ENCODE measurements at places on chromosomes 6 and 20.

- DNase-seq, result peak; percentile 56
Observed at GRCh38 chr6:133610227-133610840, 278.6 kb upstream of the TCF21 start.

DNA sequence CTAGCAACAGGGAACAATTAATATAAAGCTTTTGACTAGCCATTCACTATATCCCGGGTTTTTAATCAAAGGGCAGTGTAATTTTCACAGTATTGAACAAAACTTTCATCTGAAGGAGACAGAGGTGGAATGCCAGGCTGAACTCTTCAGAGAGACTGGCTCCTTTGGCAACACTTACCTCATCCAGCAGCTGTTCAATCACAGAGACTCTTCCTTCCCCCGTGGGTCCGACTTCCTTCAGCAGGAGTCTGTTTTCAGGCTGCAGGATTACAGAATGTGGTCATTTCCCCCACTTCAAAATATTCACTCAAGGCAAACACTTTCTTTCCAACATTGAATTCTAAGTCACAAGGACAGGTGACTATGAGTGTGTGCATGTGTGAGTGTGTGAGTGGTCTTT, 76.6 kb downstream of the DZANK1 start:
- no peak for DNase-seq

DNA sequence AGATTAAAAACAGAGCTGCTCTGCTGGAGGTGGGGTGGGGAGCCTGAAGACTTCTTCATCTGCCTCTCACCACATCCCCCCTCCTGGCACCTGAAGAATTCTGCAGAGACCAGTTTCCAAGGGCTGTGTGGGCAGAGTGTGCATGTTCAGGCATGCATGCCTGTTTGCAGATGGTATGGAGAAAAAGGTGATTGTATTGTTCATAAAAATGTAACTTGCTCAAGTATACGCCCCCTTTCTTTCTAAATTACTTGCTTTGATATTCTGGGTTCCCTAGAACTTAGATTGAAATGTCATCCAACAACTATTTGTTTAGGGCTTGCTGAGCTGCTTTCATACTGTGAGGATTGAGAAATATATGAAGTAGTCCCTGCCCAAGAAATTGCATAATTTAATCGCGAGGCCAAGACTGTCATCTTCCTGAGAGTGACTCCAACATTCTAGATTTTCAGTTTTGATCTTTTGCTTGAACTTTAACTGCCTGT, 83.6 kb downstream of the LCA5 start:
- DNase-seq, result no peak

GRCh38 chr6:21912151-21912832, 318.7 kb downstream of the SOX4 start:
- no peak for DNase-seq

- no peak for DNase-seq
Observed at GRCh38 chr6:39998126-39998525, 63.9 kb upstream of the MOCS1 start.

GRCh38 chr20:21344206-21344900, 41.2 kb downstream of the XRN2 start:
- no peak for DNase-seq

- DNase-seq, result no peak
Observed at GRCh38 chr6:69801225-69801624, 4.4 kb upstream of the LMBRD1 start.

GRCh38 chr6:75098709-75099108, 107.1 kb downstream of the COL12A1 start:
- peak; percentile 98 for DNase-seq

GRCh38 chr20:40497899-40498691, 190.9 kb downstream of the MAFB start:
- DNase-seq, result no peak

DNA sequence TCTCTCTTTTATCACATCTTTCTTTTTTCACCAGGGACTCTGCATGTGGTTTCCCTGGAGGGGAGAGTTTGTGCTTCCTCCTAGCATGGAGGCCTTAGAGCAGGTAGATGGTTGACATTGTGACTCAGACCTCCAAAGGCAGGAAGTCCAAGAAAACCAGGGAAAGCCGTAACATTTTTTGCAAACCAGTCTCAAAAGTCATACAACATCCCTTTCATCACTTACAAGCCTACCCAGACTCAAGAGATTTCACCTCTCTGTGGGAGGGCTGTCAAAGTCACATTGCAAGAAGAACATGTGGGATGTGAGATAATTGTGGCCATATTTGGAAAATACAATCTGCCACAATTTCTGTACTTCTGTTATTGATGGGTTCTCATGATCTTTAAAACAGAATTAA, 46.2 kb downstream of the SNRNP48 start:
- peak; percentile 21 for DNase-seq

GRCh38 chr20:44856856-44857448, 28.6 kb upstream of the YWHAB start:
- DNase-seq, result peak; percentile 13

GRCh38 chr6:156587751-156588301, 189.4 kb upstream of the ARID1B start:
- no peak for DNase-seq

GRCh38 chr6:128508588-128509296, 11.7 kb downstream of the PTPRK start:
- DNase-seq, result peak; percentile 94

DNA sequence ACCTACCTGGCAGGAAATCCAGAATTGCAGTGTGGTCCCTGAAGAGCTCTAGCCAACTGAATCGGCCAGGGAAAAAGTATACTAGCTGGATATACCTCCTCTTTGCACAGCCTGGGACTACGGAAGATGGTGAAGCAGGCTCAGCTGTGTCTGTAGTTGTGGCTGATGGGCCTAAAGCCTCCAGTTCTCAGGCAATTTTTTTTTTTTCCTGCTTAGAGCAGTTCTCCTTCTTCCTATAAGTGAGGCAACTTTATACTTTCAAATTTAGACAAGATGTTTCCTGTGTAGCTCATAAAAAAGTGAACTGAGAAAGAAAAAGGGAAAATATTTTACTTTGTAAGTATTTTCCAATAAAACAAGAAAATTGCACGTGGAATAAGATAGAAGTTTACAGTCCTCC, 172.9 kb downstream of the CARMIL1 start:
- no peak for DNase-seq

DNA sequence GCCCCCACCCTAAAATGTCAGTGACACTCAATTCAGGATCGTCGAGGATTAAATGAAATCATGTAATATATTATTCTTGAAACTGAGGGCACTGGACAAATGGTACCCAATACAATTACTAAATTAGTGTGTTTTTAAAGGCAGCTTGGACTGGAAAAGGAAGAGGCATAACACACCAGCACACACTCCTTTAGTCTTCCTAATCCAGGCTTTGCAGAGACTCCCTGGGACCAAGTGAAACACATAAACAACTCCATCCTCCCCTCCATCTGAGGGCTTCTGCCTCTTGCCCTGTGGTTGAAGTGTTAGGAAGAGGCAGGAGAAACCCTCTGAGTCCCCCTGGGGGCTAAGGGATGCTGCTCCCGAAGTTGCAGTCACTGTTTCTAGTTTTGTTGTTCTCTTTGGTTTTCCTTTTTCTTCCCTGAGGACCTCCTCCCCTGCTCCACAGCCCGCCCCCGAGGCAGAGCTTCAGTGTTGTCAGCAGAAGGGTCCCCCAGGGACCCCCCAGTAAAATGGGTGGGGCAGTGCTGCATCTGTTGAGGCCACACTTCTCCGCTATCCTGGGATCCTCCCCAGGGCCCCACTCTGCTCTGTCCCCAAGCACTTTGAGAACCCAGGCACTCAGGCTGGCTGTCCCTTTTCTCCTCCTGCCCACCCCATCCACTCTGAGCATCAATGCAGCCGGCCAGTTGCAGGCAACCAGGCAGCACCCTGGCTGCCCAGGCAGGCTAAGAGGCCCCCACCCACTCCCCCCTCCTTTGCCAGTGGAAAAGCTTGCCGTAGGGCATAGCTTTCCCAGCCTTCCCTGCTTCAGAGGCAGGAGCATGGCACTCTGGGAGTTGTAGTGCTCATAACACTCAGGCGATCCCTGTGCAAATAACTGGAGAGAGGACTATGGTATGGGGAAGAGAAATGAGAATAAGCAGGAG, 5.9 kb downstream of the TMEM63B start:
- peak; percentile 74 for DNase-seq

GRCh38 chr20:53664121-53664520, 70.5 kb upstream of the ZNF217 start:
- DNase-seq, result no peak

DNA sequence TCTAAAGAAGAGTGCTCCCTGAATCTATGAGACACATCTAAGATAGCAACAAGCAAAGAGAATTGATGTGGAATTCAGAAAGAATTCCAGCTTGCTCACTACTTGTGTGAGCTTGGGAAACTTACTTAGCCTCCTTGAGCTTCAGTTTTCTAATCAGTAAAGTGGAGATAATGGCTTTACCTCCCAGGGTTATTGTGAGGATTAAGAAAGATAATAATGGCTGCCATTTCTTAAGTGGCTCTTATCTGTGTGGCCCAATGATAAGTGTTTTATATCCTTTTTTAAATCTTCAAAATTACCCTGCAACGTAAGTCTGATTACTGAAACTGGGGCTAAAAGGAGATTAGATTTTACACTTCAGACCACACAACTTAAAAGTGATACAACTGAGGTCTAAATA, 418.5 kb downstream of the LMBRD1 start:
- no peak for DNase-seq

DNA sequence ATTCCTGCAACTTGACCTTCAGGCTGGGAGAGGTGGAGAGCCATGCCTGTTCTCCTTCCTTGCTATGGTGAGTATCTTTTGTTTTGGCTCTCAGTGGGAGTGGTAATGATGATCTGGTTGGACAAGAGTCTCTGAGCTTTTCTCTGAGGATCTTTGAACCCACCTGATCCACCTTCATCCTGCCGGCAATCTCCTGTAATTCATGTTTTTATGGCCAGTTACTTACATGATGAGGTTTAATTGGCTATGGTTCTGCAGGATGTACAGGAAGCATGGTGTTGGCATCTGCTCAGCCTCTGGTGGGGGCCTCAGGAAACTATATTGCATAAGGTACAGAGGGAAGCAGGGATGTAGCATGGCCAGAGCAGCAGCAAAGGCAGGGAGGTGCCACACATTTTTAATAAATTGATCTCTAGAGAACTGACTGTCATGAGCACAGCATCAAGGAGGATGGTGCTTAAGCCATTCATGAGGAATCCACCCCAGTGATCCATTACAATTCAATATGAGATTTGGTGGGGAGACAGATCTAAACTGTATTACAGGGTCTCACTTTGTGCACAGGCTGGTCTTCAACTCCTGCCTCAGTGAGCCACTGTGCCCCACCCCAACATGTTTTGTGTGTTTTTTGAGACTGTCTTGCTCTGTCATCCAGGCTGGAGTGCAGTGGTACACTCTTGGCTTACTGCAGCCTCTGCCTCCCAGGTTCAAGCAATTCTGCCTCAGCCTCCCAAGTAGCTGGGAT, 10.0 kb downstream of the HSPA1B start:
- DNase-seq, result peak; percentile 42

DNA sequence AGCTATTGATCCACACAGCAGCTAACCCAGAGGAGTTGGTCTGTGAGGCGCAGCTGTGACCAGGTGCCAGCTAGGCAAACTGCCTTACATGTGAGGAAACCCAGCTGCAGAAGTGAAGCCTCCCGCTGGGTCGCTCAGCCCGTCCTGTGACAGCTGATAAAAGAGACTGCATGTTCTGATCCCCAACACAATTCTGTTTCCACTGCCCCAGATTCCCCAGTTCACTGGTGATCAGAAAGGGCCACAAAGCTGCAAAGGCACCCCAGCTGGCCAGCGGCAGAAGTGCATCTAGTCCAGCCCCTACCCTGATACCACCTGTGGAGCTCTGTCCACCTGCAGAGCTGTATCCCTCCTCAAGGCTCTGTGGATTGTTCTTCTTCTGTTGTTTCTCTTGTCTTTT, 64.5 kb downstream of the CTNNBL1 start:
- no peak for DNase-seq

DNA sequence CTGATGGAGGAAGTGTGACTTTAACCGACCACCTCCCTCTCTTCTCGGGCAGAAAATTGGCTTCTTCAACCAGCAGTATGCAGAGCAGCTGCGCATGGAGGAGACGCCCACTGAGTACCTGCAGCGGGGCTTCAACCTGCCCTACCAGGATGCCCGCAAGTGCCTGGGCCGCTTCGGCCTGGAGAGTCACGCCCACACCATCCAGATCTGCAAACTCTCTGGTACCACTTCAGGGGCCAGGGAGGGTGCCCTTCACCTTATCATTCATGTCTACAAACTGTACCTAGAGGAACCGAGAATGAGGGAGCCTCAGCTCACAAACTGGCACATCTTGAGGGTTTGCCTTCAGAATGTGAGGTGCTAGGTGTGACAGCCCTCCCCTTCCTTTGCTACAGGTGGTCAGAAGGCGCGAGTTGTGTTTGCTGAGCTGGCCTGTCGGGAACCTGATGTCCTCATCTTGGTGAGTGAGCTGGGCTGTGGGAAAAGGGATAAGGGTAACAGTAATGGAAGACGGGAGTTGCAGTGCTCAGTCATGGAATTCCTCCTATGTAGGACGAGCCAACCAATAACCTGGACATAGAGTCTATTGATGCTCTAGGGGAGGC, 18.6 kb downstream of the ABCF1 start:
- DNase-seq, result no peak

DNA sequence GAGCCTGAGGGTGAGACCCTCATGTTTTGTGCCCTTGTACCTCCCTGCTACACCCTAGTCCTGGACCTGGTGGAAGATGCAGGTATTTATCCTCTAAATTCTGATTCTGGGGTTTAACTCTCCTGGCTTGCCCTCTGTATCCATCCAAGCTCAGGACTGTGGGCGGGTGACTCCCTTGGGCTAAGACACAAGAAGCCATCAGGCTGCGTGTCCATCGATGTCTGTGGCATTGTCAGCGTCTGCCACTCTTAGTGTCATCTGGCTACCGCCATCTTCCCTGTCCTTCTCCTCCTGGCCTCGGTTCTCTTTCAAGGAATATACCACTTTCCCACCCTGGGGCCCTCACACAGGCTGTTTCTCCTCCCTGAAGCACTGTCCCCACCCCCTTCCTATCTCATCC, 28.9 kb upstream of the BLCAP start:
- DNase-seq, result no peak

DNA sequence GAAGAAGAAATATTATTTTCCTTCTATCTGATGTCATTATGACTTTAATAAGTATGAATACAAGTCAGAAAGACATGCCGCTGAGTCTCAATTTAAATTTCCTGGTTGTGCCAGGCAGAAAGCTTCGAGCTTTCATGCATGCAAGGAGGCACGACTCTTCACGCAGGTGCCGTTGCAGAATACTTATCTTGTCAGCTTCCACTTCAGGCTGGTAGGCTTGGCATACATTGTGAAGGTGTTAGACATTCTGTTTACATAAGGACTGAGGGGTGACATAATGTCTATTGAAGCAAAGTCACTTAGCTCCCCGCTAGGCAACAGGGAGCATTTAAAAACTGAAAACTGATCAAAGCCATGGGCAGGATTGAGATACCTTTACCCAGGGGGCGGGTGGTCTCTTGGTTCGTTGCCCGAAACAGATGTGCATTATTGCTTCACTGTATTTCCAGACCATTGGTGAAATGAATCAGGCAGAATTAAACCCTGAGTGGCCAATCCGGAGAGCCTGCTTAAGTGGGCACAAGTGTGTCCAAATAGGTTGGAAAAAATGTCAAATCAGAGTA, 16.4 kb downstream of the BMP6 start:
- no peak for DNase-seq

All from EH (cell line).